Foreskin fibroblast (primary cell): ENCODE measurements at places on chromosomes 11 and 22.

- DNase-seq, result peak; percentile 43
Measured at GRCh38 chr22:49790912-49791311, 36.8 kb downstream of the BRD1 start.

DNA sequence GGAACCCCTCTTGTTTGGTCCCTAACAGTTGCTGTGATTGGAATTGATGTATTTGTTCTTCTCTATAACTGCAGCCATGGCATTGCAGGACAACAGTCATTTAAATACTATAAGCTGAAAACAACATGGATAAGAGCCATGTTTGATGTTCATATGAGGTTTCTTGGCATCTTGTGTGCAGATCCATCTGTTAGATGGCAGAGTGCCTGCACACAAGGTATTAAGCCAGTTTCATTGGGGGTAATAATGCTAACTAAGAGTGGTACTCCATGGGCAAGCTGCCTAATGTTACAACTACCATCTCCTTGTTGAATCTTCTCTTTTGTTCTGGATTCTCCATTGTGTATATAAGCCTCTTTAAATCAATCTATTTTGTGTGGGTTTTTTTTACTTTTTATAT lies 206.0 kb upstream of the CHORDC1 start:
- DNase-seq, result no peak

- DNase-seq, result no peak
Measured at GRCh38 chr11:67275606-67276409, 9.5 kb downstream of the GRK2 start.

GRCh38 chr11:19628018-19628417 lies 84.6 kb upstream of the NAV2 start:
- peak; percentile 97 for DNase-seq

DNA sequence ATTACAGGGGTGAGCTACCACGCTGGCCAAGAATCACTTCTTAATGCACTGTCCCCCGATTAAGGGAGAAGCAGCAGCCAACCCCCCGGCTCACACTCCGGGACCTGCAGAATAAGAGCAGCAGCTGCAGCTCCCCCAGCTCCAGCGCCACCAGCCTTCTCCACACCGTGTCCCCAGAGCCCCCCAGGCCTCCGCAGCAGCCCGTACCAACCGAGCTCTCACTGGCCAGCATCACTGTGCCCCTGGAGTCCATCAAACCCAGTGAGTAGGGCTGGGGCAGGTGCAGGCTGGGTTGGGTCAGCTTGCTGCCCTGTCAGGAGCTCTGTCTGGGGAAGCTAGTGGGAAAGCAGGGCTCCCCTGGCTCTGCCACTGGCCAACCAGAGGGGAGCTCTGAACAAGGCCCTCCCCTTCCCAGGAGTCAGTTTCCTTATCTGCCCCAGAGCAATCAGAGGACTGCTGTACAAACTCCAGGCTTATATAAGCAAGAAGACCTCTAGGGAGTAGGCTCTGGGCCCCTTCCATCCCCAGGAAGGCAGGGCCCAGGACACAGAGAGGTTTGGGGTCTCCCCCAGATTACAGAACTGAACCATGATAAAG lies 8.5 kb upstream of the SH3BP1 start:
- DNase-seq, result no peak

- no peak for DNase-seq
Measured at GRCh38 chr22:45926433-45926832, 50.5 kb downstream of the WNT7B start.

DNA sequence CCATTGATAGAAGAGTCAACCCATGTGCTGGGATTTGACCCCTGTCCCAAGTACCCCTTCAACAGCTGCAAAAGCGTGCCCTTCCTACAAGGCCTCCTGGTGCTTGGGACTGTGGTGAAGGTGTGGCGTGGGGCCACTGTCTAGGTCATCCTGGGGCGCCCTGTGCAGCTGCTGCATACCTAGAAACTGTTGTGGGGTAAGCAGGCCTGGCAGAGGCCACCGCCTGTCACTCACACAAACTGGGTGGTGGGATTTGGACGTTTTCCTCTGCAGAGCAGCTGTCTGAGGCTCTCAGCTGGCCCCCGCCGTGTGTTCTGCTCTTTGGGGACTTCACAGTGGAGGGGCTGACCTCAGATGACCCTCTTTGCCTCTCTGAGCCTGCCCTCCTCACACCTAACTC lies 69.7 kb downstream of the SCN3B start:
- no peak for DNase-seq

DNA sequence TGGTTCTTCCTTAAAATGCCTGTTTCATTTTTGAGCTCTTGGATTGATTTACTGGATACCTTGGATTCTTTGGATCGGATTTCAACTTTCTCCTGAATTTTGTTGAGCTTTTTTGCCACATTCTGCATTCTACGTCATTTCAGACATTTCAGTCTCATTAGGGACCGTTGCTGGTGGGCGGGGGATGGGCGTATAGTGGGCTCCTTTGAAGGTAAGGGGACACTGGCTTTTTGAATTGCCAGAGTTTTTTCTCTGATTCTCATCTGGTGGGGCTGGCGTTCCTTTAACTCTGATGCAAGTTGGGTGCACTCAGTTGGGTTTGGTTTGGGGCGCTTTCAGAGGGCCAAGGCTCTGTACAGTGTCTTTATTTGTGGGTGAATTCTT lies 216.5 kb downstream of the DYNC2H1 start:
- no peak for DNase-seq

DNA sequence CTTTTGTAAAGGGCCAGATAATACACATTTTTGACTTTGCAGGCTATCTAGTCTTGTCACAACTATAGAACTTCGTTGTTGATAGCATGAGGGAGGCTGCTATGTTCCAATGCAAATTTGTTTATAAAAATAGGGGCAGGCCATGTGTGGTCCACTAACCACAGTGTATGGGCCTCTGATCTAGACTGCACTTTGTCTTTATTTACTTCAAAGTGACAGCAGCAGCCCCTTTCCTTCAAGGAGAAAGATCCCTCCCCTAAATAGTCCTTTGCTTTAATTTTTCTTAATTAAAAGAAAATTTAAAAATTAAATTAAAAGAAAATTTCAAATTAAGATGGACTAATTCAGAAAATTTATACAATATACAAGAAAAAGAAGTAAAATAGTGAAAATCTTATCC lies 49.5 kb upstream of the OR9Q1 start:
- DNase-seq, result no peak

- DNase-seq, result no peak
Measured at GRCh38 chr11:122331079-122331478, 215.1 kb upstream of the BLID start.

- DNase-seq, result no peak
Measured at GRCh38 chr11:123729602-123730001, 11.9 kb downstream of the ZNF202 start.

GRCh38 chr11:64356498-64357411 lies 2.2 kb upstream of the RPS6KA4 start:
- DNase-seq, result no peak

DNA sequence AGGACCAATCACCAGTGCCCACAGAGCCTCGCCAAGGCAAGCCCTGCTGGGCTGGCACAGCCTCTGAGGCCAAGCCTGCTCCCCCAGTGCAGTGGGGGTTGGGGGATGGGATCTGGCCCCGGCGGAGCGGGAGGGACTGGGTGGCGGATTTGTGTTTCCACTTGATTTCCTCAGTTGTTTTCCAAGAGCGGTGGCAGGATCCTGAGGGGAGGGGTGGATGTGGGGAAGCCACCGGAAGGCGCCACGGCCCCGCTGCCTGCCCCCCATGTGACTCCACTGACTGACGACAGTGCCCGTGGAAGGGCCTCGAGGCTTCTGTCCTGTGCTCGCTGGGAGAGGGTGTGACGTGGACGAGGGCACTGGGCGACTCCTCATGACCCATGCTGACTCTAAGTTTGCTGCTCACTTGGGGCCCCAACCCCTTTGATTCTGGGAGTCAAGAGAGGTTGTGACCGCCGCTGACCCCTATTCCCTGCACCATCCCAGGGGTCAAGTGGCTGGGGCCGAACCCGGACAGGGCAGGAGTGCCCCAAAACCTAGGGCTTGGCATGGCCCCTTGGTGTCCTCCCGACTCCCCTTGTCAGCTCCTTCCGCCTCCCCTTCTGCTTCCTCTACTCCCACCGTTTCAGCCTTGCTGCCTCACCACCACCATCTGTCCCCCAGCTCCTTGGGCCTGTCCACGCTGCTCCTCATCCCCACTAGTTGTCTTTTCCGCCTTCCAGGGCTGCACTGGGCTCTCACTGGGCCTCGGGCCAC lies 23.5 kb upstream of the PICK1 start:
- DNase-seq, result no peak

- no peak for DNase-seq
Measured at GRCh38 chr11:131704682-131705081, 334.3 kb downstream of the NTM start.

DNA sequence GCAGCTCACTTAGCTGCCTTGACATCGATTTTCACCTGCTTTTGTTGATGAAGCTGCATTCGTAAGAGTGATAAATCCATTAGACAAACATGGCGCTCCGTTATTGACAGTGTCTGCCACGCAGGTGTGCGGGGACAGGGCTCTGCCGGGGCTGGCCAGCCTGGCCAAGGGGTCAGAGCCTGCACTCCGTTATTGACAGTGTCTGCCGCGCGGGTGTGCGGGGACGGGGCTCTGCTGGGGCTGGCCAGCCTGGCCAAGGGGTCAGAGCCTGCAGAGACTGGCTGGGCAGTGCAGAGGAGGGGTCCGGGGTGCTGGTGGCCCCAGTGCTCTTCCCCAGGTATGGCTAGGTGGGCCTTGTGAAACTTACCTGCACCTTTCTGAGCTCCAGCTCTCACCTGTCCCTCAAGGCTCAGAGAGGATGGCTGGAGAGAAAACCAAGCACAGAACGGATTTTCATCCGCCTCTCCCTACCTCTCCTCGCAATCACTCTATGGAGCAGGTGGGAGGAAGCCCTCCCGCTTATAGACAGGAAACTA lies 101.6 kb upstream of the B3GAT1 start:
- no peak for DNase-seq

- no peak for DNase-seq
Measured at GRCh38 chr11:41134971-41135370, 324.5 kb downstream of the LRRC4C start.

- DNase-seq, result peak; percentile 95
Measured at GRCh38 chr22:29306175-29306834, at the start of gene GAS2L1. GAS2L1 (plus strand) TSS chr22:29306650; CDS start chr22:29308106, 1,456 bp downstream.

DNA sequence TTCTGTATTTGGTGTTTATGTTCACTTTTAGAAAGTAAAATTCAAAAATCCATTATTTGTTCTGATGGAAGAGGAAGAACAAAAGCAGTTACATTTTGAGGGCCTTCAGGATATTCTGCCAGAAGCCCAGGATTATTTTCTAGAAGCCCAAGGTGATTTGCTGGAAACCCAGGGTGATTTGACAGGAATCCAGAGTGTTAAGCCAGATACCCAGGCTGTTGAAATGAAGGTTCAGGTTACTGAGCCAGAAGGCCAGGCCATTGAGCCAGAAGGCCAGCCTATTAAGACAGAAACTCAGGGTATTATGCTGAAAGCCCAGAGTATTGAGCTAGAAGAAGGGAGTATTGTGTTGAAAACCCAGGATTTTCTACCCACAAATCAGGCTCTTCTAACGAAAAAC lies 33.1 kb downstream of the CCDC15 start:
- no peak for DNase-seq

DNA sequence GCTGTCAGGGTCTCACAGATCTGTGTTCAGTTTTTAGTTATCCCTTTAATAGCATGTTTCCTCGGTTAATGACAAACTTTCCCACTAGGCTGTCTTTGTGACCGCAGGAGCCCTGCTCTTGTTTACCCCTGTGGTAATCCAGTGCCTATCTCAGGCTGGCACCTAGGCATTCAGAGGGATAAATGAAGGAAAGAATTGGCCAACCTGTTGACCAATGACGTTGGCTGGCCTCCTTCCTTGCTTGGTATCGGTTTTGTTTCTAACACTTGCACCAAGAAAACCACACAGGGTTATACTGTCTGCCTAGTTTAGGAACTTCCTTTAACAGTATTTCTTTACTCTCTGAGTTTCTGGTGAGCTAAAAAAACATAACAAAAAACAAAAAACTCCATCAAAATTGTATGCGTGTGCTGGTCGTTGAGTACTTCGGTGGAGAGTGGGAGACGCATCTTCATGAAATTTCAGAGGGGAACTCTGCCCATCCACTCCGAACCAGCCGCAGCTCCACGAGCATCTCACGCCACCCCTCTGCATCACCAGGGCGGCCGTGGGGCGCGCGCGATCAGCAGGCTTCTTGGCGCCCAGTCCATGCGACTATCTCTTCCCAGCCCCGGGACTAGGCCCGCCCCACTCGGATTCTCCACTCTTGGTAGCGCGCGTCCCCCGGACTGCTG lies 563 bp upstream of the ENDOD1 start:
- DNase-seq, result peak; percentile 9

DNA sequence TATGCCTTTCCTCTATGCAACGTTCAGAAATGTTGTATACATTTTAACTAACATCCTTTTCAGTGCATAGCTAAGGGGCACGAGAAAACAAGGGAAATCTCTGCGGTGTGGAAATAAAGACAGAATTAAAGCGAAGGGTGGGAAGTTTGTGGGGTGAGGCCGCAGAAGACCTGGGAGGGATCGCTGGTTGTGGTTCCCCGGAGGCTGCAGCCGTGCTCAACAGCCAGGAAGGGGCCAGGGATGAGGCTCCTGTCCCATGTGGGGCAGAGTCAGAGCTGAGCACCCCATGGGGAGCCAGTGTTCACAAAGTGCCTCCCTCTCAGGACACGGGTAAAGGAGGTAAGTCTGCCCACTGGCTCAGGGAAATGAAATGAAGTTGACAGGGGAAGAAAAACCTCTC lies 67.5 kb downstream of the MYEOV start:
- DNase-seq, result no peak

- no peak for DNase-seq
Measured at GRCh38 chr11:94153320-94153719, 24.7 kb downstream of the PANX1 start.

DNA sequence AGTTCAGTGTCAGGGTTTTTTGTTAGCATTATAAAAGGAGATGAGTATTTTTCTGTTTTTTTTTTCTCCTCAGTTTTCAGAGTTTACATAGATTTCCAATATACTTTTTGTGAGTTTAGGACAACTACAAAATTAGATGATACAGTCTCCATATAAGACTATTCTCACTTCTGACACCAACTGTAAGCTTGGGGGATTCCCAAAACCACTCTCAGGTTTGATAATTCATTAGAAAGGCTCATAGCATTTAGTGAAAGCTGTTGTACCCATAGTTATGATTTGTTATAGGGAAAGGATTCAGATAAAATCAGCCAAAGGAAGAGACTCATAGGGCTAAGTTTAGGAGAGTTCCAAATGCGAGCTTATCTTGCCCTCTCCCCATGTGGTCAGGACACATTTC lies 24.1 kb downstream of the CUL5 start:
- DNase-seq, result no peak

DNA sequence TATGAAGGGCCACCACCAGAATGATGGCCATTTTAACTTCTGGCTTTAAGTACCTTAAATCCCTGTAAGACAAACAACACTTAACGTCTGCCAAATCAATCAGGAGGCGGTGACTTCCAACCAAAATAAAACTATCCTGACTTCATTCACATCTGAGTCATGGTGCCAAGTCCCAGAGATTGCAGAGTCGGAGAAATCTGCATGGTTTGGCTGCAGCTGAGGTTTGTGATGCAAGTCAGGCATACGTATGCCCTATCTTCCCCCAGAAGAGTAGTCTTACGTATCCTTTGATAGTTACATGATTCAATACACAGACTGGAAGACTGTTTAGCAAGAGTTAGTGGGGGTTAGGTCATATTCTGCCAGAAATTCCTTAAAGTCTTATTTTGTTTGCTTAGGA lies 1.7 kb upstream of the GAB2 start:
- DNase-seq, result peak; percentile 94
